ENCODE measurements at places on chromosomes 5 and 9.

- no peak for DNase-seq
Measured at GRCh38 chr9:127912882-127913281, 4.0 kb downstream of the ST6GALNAC4 start.

- no peak for DNase-seq
Measured at GRCh38 chr5:112367400-112367799, 51.7 kb downstream of the EPB41L4A start.

GRCh38 chr5:73625944-73626811 is at the start of gene ARHGEF28:
Gene ARHGEF28, plus strand, starts transcription at chr5:73626196. Its CDS starts 58,656 bp downstream, at chr5:73684852.
- peak; percentile 56 for DNase-seq

DNA sequence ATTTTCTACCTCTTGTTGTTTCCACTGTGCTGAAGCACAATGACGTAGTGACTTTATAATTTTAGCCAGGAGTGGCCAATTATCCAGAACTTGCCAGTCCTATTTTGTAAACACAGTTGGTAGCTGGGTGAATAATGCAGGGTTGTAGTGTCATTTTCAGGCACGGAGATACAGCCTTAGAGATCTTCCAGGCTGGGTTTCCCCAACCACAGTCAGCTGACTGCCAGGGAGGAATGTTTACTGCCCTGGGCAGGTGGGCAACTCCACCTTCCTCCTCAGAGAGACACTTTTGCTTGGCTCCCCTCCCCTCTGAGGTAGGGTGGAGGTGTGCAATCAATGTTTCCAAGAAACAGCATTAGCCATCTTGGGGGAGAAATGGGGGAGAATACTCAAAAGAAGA is 228.1 kb upstream of the NR4A3 start:
- no peak for DNase-seq

DNA sequence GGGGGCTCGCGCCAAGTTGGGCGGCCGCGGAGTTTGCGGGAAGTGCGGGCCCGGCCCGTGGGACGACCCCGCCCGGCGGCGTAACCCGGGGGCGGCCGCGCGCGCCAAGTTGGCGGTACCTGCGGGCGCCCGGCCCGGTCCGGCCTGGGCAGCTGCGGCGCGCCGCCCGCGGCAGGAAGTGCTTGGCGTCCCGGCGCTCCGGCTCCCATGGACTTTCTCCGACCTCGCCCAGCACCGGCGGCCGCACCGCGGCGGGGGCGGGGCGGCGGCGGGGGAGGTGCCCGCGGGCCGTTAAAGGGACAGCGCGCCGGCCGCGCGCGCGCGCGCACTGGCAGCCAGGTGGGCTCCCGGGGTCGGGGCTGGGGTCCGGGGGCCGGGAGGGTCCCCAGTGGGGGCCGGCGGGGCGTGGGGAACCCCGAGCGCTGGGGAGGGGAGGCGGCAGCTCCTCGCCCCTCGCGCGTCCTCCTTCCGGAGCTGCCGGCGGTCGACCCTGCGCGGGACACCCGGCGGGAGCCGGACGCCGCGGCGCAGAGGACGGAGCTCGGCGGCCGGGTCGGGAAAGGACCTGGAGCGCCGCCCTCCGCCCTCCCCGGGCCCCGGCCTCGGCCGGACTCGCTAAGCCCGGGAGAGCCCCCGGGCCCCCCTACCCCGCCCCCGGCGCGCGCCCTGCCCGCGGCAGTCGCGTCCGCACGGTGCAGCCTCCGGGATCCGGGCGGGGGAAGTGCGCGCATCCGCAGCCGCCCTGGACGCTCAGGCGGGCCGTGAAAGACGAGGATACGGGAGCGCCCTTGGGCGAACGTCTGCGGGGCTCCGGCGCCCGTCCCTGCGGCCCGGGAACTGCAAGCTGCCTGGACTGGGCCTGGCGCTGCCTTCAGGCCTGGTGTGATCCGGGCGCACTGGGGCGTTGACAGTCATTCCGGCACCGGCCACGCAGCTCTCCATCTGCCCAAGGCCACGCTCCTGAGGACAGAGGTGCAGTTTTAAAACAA is at the start of gene NACC2:
TSS of gene NACC2 (minus strand) at position 220 of the 989 bp plus-strand sequence. CDS start 44,768 bp downstream, outside the sequence.
- no peak for DNase-seq

DNA sequence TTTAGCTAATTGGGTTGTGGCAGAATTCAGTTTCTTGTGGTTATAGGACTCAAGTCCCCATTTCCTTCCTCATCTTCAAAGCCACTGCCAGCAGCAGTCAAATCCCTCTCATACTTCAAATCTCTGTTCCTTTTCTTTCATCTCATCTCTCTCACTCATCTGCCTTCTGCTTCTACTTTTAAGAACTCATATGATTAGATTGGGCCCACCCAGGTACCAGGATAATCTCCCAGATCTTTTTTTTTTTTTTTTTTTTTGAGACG is 8.0 kb upstream of the REEP5 start:
- DNase-seq: no peak

DNA sequence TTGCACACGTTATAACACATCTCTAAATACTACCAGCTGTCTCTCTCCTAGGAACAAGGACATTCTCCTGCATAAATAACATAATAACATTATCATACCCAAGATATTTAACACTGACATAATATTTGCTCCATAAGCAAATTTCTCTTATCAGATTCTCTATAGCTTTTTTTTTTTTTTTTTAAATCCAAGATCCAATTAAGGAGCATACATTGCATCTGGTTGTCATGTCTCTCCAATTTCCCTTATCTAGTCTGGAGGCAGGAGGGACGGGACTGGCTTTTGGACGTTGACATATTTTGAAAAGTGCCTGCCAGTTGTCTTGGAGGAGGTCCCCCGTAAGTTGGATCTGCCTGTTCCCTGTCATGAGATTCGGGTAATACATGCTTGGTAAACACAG is 76.6 kb downstream of the RAPGEF1 start:
- DNase-seq: no peak

DNA sequence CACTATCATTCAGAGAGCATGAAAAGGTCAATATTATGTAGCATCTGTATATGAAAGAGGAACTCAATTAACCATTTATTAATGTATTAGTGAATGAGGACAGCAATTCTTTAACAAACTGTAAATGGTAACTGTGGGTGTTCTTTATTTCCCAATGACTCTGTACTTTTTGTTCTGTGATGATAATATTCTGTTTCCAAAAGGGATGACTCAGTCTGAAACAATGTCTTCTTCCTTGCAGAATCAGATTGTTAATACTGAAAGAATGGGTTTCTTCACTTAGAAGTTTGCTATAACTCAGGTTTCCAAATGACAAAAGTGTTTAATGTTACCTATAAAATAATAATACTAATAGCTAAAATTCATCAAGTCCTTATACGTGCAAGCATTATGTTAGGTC is 1518.7 kb upstream of the WWC1 start:
- DNase-seq: no peak

DNA sequence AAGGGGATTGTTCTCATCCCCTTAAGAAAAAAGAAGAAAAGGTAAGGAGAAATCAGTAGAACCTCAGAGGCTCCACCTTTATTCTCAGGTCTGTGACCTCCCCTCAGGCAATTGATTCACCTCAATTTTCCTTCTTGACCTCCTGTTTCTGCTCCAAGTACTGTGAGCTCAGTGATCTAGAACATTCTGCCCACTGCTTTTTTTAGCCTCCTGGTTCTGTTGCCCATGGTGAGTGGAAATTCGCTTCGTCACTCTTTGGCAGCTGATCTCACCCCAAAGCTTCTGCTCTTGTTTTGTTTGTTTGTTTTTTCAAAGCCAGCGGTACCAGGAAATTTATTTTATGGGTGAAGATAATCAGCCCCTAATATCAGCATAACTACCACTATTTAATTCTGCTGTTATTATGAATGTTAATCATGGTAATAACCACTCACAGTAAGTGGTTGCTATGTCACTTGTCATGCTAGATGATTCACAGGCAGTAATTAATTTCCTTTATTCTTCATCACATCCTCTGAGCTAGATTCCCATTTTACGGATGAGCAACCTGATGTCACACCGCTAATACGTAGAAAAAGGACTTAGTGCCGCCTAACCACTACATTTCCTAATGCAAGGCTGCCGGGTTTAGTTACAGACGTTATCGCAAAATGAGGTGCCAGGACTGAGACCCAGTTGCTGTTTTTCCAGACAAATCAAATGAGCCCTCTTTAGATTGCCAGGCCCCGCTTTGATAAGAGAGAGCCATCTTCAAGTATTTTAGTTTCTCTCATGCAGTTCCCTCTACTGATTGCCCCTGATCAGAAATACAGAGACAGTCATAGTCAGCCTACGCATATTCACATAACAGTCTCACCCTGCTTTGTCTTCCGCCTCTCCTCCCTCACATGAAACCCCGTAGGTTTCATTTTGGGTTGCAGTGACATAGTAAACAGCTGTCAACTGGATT is 78.2 kb downstream of the CYFIP2 start:
- DNase-seq: no peak

- no peak for DNase-seq
Measured at GRCh38 chr5:38164776-38165399, 93.5 kb upstream of the EGFLAM start.

- no peak for DNase-seq
Measured at GRCh38 chr5:179306191-179307012, 38.9 kb downstream of the ADAMTS2 start.

GRCh38 chr5:138459311-138459933 is 5.9 kb upstream of the EGR1 start:
- no peak for DNase-seq

DNA sequence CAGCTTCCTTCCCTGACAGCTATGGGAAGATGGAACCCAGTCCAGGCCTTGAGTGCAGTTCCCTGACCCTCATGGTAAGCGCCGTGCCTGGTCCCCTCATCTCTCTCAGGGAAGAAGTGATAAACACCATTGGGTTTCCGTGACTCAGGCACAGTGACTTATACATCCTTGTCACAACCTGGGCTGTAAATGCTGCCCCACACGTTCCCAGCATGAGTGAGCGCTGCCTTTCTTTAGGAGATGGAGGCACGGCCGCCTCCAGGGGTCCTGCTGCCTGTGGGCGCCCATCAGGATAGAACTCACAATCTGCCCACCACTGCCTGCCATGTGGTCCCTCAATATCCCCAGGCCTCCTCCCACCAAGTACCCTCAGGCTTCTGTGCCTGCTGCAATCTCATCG is 8.3 kb upstream of the NKD2 start:
- no peak for DNase-seq

DNA sequence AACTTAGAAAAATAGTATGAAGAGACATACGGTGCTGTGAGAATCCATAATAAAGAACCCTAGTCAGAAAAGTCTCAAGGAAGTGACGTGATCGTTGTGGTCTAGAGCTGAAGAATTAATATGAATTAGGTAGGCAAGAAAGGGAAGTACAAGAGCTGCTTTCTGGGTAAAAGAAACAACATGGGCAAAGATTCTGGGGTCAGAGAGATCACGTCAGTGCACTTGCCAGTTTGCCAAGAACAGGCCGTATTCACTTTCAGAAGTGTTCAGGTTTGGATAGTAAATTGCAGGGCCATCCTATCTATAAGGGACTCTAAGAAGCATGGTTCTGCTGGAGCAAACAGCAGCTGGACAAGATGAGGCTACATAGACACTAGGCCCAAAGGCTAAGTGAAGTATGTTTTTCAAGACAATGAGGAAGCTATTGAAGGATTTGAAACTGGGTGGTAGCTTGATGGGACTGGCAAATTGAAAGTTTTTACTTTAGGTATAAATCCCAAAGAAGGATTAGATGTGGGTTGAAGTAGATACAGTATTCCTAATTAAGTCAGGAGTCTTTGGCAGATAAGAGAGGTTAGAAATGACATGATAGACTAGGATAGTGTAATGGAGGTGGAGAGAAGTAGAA is 4.8 kb upstream of the CHD1 start:
- no peak for DNase-seq

- no peak for DNase-seq
Measured at GRCh38 chr5:120382833-120383232, 81.3 kb upstream of the PRR16 start.

- DNase-seq: no peak
Measured at GRCh38 chr9:84867186-84867585, 197.7 kb downstream of the NTRK2 start.

DNA sequence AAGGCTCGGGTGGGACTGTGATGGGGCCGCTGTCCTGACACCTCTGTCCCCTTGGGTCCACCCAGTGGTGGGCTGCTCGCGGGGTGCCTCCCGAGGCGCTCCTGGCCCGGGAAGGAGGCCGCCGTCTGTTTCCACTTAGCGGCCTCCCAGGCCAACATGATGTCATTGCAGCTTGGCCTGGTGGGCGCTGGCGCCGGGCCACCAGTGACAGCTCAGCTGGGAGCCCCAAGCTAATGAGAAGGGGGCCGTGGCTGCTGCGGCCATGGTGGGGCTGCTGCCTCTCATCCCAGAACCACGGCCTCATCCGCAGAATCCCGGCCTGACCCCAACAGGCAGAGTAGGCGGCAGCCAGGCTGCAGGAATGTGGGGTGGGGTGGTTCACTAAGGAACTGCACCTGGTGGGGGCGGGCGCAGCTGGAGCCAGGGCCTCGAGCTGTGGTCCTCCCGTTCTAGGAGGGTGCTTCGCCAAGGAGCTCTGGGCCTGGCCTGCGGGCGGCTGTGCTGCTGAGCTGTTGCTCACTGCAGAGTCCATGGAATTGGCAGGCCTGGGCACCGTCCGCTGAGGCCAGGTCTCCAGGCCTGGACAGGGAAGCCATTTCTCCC is 123.5 kb upstream of the COL5A1 start:
- no peak for DNase-seq

DNA sequence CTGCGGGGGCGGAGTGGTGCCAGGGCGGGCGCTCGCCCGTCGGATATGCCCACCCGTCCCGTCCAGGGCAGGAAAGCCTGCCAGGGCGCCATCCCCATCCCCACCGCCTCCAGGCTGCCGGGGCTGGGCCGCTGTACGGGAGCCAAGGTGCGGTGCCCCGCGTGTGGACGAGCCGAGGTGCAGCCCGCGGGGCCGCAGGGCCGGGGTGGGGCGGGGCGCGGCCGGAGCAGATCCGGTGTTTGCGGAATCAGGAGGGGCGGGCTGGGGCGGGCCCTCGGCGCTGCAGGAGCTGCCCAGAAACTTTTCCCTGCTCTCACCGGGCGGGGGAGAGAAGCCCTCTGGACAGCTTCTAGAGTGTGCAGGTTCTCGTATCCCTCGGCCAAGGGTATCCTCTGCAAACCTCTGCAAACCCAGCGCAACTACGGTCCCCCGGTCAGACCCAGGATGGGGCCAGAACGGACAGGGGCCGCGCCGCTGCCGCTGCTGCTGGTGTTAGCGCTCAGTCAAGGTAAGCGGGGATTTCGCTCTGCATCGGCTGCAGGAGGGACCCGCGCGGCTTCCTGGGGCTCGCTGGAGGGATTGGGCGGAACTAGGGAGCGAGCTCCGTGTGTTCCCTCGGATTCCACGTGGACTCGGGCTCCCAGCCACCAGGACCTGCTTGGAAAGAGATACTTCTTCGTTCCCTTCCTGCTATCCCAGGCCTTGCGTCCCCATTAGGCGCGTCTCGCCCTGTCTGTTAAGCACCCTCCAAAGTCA is at the start of gene ITGA2:
TSS of gene ITGA2 (plus strand) at position 328 of the 756 bp plus-strand sequence. CDS start at position 445, 117 bp downstream.
- DNase-seq: no peak

DNA sequence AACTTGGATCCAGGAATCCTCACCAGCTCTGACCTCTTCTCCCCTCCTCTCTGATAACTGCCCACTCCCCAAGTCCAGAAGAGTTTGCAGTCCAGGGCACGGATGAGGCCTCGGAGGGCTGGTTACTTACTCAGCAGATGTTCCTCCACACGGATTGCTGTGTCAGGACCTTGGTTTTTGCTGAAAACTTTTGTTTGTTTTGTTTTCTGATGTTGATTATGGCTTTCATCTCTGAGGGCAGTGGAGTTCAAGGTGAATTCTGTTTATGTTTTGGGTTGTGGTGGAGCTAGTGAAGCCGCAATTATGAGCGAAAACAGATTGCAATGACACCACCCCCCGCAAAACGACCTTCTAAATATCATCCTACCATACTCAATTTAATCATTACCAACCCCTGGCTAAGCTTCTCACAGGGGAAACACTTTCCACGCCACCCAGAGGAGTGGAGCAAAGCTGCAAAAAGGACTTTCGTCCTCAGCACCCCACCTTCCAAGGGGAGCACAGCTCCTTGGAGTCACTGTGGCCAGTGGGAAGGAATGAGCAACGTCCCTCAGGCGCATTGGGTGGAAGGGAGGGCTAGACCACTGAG is 92.7 kb upstream of the SAP30L start:
- no peak for DNase-seq
